Right renal pelvis (tissue), 4 donors: ENCODE measurements at places on chromosomes 6 and 20.

GRCh38 chr20:364905-365794, 15.4 kb upstream of the TRIB3 start:
- DNase-seq: no peak

GRCh38 chr6:121533321-121533841, 97.9 kb downstream of the GJA1 start:
- no peak for DNase-seq

GRCh38 chr6:101392586-101393230, 800 bp upstream of the GRIK2 start:
- no peak for DNase-seq

DNA sequence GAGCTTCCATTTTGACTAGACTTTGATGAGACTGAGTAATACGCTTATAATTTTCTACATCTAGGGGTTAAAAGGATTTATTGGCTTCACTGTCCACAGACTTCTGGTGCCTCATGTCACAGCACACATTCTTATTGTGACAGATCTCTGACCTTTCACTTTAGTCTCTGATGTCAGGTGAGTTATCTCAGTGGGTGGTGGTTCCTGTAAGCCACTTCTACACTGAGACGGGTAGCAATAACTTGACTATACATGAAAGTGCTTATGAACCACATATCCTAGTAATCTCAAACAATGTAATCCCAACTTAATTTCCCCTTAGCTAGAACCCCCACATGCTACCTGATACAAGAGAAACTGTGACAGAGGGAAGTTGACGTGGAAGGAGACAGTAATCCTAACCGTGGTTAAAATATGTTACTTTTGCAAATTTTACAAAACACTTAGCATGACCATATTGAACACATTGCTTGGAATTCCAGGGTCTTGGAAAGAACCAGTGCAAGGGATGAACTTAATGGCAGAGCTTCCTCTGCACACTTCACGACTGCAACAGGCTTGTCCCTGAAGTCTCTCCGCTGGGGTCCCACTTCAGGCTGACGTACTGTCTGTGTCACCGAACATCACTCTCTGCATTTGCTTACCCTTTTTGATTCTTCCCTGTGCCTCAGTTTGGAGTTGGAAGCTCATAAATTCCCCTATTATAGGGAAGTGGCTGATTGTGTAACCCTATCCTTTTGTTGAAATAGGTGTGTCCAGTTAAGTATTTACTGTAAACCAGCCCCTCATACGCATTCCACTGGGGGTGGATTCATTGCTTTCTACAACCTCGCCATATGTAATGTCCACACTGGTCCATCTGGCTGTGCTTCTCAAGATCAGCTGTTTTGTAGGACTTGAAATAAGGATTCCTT, 6.4 kb upstream of the TRIM40 start:
- no peak for DNase-seq

GRCh38 chr6:137661601-137662000, 167.4 kb upstream of the OLIG3 start:
- no peak for DNase-seq

- DNase-seq: no peak
These were observed 100.1 kb upstream of the COL21A1 start for GRCh38 chr6:56347526-56347925.

DNA sequence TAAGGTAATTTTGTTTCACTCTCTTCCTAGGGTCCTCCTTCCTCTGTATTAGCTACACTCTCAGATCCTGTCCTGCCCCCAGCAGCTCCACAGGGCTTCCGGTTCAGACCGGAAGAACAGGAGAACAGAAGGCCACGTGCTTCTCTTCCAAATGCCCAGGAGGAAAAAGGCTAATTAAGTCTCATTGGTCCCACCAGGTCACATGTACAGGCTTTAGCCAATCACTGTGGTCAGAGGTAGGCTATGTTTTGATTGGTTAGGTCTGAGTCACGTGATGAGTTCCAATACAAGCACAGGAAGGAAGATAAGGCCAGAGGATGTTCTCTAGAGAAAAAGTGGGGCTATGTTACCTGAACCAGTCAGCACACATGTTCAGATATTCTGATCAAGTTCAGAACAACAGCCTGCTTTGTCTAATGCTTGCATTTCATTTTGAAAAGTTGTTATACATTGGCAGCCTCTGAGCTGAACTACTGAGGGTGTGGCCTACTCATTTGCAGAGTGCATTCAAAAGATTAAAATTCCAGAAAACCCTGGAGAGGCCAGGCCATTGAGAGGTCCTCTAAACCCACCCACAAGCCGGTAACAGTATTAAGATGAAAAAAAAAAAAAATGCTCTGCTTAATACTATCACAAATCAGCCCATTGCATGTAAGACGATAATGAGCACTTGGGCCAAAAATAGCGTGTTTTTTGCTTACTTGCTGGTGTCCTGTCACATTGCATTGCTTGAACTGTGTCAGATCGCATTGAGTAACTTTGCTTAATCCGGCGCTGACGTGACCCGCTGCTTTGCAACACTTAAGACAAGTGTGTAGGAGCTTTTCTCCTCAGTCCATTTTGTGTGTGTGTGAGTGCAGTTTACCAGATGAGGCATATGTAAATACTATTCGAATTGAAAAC, 170.3 kb downstream of the TSHZ2 start:
- no peak for DNase-seq

GRCh38 chr6:26055719-26056582, 31.3 kb upstream of the HFE start:
- DNase-seq: peak; percentile 87

- DNase-seq: no peak
These were observed 409.6 kb upstream of the SLC35B3 start for GRCh38 chr6:8844968-8845367.

- DNase-seq: peak; percentile 47
These were observed 11.5 kb upstream of the CCDC170 start for GRCh38 chr6:151482290-151482689.

DNA sequence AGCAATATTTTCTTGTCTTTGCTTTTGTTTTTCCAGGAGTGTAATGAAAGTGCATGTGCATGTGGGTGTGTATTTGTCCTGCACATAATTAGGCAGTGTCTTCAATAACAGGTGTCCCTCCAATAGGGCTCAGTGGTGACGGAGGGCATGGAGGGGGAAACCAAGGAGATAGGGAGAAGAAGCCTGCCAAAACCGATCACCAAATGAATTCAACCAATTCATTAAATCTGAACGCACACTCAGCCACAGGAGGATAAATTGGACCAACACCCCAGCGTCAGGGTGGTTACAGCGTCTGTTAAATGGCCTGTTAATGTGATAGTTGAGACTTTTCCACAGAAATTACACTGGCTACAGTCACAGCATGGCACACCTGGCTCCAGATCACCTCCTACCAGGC, 527.6 kb downstream of the CD83 start:
- no peak for DNase-seq
